ENCODE measurements at places on chromosomes 5 and 9.

DNA sequence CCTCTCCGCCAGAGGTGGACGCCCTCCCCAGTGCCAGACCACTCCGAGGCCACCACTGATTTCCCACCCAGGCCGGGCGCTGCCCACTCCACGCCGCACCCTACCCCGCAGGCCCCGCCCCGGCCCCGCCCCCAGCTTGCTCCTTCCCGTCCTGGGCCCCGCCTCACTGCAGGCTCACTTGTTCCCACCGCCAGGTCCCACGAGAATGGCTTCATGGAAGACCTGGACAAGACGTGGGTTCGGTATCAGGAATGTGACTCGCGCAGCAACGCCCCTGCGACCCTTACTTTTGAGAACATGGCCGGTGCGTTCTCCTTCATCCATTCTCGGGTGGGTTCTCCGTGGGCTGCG, 6.5 kb downstream of the LRRC26 start:
- no peak for DNase-seq

DNA sequence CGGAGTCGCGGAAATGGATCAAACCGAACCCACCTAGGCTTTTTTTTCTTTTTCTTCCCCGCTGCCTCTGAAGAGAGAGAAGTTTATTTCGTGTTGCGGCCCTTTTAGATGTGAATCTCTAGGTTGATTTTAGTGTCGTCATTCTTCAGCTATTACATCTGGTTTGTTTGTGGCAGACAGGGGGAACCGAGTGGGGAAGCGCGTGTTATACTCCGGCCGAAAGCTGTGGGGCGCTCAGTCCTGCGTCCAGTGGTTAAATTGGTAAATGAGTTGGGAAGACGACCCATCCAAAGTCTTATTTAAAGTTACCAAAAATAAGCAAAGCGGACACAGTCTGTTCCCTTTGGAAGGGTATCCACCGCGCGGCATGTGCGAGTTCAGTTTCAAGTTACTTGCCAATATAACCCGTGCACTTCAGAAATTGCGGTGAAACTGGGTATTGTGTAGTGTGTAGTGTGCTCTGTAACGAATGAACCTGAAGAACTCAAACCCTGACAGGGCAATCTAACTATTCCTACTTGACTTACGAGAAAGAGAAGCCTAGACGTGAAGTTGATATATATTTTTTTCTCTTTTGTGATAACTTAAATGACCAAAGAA, 1.3 kb downstream of the MAN2A1 start:
- DNase-seq: peak; percentile 79

- no peak for DNase-seq
These were observed 2.2 kb upstream of the ZNF366 start for GRCh38 chr5:72509401-72509800.

GRCh38 chr5:155839251-155840037, 487.5 kb upstream of the SGCD start:
- no peak for DNase-seq

DNA sequence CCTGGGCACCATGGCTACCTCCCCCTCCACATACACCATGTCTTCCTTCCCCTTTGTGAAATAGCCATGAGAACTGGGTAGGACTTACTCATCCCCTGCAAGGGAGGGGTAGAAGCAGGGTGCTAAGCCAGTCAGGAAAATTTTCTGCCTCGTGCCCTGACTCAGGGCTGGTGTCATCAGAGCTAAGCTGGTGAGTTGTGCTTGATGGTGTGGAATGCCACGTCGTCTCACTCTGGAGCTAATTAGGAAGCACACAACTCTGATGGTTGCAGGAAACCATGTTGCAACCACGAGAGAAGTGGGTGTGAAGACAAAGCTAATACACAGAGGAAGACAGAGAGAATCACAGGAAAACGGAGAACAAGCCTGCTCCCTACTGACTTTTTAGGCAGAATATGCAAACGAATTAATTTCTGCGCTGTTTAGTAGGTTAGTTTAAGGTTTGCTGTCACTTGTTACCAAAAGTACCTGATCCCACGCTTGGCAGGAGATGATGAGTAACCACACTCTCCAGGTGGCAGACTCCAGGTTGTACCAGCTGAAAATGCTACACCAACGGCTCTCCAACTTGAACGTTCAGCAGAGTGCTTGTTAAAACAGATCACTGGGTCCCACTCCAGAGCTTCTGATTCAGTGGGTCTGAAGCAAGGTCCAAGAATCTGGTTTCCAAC, 54.5 kb downstream of the STK10 start:
- DNase-seq: peak; percentile 87

DNA sequence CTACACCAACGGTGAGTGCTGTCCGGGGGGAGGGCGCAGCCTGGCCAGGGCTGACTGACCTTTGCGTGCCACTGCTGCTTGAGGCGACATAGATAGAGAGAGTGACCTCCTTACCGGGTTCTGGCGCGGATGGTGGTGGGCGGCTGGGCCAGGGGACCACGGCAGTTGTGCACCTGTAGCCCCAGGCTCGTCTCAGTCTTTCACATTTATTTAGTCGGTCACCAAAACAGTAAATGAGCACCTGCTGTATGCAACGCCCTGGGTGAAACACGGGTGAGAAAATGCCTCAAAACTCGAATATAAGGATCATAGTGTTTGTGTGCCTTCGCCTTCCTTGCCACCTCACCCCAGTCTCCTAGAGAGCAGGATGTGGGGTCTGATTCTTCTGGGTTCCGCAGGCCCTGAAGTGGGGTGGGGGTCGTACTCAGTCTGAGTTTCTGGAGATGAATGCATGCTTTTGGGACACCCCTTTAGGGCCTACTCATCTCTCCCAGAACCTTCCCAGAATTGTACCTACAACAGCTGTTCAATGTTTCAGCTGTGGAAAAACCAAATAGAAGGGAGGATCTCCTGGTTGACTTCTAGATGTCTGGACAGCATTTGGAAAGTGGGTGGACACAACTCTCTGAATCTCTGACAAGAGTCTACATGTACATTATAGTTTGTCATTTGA, 714 bp downstream of the SEC24A start:
- no peak for DNase-seq

GRCh38 chr9:87212605-87213021, 265.3 kb upstream of the GAS1 start:
- DNase-seq: no peak

DNA sequence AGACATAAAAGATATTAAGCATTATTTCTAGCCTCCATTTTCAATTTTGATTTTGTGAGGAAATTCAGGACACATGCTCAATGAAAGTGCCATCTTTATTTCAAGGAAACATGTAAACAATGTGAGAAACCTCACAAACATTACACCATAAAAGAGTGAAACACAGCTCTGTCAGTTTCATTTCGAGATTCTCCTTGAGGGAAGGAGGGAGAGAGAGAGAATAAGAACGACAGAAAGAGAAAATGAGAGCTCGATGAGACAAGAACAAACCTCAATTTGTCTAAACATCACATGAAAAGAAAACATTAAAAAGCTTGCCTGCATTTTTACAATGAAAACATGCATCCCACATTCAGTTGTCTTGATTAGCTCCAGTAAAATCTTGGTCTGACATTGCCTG, 553.5 kb upstream of the MEF2C start:
- DNase-seq: no peak

- no peak for DNase-seq
These were observed 81.5 kb downstream of the PALM2AKAP2 start for GRCh38 chr9:109861499-109861898.

DNA sequence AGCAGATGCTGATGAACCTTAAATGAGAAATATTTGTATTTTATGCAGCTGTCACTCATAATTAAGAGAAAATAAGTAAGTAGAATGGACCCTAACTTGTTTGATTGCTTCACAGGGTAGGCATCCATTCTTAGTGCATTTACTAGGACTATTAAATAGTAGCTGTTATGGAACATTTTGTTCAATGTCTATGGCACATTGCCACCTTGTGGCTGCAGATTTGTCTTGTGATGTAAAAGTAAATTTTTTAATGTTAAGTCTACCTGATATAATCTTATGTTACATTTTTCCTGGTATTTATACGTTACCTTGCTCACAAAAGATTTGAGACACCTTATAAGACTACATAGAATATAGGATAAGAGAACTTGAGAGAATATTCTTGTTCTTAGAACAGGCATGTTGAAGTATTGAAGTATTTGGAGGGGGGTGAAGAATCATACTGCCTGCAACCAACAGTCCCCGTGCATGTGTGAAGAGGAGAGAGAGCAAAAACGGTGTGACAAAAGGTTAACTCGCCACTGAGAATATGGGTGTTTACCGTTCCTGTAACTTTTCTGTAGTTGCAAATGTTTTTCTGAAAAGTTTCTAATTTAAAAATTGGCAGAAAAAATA, 161.1 kb downstream of the MAST4 start:
- peak; percentile 76 for DNase-seq

DNA sequence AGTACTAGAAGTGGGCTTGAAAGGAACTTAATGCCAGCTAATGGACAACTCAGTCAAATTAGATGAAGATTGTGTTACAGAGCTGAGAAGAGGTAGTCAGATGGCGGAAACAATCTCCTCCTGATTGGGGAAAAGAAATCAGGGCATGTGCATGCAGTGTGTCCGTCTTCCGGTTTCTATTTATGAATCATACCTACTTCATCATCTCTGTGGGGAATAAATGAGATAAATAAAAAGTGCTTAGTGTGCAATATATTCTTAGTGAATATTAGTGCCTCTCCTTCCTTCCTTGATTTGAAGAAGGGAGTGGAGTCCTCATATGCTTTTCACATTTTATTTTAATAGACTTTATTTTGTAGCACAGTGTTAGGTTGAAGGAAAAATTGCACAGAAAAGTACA, 108.7 kb upstream of the NFIL3 start:
- no peak for DNase-seq

DNA sequence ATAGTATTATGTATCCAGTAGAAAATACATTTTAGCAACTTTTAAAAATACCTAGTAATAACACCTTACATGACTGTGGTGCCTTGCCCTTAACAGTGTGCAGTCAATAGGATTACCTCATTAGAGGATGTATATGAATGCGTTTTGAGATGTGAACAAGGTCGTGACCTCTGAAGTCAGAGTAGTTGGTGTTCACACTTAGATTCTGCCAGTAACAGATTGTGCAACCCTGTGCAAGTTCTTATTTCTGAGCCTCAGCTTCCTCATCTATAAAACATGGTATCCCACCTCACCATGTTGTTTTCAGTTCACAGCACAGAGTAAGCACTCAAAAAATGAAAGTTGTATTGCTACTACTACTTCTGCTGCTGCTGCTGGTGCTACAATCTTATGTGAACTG, 347.3 kb downstream of the KDM4C start:
- DNase-seq: no peak

DNA sequence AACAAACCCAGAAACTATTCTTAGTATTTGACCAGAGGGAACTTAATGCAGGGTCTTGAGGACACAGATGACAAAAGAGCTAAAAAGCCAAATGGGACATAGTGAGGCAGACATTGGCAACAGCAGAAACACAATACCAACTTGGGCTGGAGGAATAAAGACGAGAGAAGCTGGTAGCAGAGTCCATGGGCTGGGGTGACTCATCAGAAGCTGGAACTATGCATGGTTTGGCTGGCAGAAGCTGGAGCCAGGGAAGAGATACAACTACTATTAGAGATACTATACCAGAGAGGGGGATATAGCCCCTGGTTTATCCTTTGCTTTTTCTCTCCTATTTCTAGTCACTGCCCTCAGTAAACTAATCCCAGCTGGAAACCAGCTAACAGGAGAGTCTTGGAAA, 29.2 kb upstream of the DPYSL3 start:
- no peak for DNase-seq

- no peak for DNase-seq
These were observed 1.4 kb upstream of the LHFPL2 start for GRCh38 chr5:78649861-78650496.

DNA sequence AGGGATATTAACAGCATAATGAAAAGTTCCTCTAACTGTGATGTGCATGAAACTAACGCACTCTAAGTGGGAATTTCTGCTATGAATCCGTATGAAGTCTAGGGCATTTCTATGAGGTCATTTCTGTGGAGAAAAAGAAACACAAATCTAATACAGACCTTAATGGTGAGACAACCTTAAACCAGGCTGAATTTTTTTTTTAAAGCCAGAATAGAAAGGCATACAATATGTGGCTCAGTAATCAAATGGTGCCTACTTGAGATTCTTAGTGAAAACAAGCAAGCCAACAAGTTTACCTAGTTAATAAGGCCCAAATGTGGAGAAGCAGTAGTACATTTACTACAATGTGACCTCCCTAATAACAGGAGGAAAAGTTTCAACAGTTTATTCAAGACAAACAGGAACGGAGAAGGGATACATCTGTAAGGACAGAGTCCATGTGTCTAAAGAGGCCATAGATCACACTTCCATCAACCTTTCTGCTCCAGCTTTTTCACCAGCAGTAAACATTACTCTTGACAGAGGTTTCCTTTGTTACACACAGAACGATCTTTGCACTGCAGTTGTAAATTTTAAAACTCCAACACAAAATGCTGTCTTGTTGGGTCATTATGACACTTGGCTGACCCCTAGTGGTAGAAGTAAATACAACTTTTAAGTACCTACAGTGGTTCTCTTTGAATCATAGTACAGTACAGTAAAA, 26.2 kb downstream of the CARNMT1 start:
- DNase-seq: peak; percentile 92

DNA sequence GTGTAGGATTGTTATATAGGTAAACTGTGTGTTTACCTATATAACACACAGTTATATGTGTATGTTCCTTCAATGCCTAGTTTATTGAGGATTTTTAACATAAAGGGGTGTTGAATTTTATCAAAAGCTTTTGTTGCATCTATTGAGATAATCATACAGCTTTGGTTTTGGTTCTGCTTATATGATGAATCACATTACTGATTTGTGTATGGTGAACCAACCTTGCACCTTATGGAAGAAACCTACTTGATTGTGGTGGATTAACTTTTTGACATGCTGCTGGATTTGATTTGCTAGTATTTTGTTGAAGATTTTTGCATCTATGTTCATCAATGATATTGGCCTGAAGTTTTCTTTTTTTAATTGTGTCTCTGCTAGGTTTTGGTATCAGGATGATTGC, 194.9 kb downstream of the TMEM167A start:
- DNase-seq: no peak

DNA sequence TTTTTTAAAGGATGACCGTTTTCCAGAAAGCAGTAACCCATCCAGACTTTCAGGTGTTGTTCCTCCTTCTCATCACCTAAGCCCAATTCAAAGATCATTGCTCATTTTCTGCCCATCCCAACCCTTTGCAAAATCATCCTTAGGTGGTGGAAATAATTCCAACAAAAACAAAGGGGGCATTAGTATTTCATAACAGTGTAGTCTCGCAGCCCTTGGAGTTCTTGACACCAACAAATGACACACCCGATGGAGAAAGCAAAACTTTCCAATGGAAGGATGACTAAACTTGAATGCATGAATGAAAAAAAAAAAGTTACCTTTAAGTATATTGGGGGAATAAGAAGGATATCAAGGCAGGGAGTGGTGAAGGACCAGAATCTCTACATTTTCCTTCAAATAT, 117.0 kb downstream of the PAPPA start:
- DNase-seq: no peak

- peak; percentile 73 for DNase-seq
These were observed 1.7 kb upstream of the POMT1 start for GRCh38 chr9:131500939-131501541.
